ENCODE measurements at places on chromosomes 6 and 20.

GRCh38 chr6:104887350-104887749, 27.6 kb upstream of the HACE1 start:
- no peak for DNase-seq

DNA sequence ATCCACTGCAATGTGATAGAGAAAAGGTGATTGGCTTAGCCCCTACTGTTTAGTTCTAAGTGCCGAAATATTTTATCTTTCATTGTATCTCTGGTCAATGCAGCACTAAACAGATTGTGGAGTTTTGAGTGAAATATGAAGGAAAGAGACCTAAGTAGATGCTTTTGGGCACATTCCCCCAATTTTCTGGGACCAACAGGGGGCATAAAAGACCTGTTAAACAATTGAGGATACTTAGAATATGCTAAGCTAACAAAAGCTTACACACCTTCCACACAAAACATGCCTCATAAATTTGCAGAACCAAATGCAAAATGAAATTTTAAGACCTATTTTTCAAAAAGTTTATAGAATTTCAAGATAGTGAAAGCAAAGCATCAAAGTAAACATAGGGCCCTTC, 746.9 kb downstream of the TBC1D32 start:
- DNase-seq, result no peak

GRCh38 chr6:131083687-131084086, 20.6 kb upstream of the EPB41L2 start:
- no peak for DNase-seq

DNA sequence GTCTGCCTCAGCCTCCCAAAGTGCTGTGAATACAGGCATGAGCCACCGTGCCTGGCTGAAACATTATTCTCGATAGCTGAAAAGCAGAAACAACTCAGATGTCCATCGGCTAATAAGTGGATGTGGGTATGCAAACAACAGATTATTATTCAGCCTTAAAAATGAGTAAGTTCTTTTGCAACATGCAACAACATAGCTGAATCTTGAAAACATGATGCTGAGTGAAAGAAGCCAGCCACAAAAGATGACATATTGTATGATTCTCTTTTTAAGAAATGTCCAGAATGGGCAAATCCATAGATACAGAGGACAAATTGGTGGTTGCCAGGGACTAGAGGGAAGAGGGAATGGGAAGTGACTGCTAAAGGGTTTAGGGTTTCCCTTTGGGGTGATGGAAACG, 61.7 kb downstream of the RIOK1 start:
- no peak for DNase-seq

- DNase-seq, result no peak
Observed at GRCh38 chr6:157281570-157281969, 41.7 kb downstream of the TMEM242 start.

DNA sequence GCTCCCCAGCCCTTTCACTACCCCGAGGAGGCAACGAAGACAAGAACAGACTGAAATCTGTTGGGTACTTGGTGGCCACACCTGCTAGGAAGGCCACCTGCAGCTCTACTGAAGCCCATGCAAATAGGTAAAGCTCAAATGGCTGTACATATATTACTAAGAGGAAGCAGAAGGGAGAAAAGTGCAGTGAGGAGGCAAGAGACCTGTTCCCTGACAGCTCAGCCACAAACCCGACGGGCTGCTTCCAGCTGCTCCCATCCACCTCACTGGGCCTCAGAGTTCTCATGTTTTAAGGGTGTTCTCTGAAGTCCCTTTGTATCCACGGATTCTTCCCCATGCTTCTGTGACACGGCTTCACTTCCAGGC, 24.6 kb downstream of the TRAM2 start:
- no peak for DNase-seq
